ENCODE measurements at places on chromosomes 7 and 10.

GRCh38 chr7:73717025-73717807 lies 2.3 kb downstream of the STX1A start:
- no peak for DNase-seq

DNA sequence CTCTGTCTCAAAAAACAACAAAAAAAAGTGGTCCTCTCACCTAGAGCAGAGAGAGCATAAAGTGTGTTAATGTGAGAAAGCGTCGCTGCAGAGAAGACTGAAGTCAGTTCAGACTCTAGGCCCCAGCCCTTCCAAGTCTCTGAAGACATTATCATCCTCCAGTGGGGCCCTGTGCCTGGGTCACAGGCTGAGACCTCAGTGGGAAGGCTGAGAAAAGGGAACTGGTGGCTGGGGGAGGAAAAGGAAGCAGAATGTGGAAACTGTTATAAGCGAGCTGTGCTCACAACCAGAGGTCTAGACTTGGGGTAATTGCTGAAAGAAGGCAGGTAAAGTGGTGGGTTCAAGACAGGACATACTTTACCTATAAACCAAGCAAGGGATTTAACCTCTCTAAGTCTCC lies 4.9 kb upstream of the RRP12 start:
- no peak for DNase-seq

- DNase-seq = no peak
These were observed 29.8 kb downstream of the ADAP1 start for GRCh38 chr7:924541-925231.

- no peak for DNase-seq
These were observed 115.1 kb upstream of the SLC13A1 start for GRCh38 chr7:123314886-123315285.

GRCh38 chr7:127802845-127803244 lies 150.9 kb downstream of the SND1 start:
- no peak for DNase-seq

DNA sequence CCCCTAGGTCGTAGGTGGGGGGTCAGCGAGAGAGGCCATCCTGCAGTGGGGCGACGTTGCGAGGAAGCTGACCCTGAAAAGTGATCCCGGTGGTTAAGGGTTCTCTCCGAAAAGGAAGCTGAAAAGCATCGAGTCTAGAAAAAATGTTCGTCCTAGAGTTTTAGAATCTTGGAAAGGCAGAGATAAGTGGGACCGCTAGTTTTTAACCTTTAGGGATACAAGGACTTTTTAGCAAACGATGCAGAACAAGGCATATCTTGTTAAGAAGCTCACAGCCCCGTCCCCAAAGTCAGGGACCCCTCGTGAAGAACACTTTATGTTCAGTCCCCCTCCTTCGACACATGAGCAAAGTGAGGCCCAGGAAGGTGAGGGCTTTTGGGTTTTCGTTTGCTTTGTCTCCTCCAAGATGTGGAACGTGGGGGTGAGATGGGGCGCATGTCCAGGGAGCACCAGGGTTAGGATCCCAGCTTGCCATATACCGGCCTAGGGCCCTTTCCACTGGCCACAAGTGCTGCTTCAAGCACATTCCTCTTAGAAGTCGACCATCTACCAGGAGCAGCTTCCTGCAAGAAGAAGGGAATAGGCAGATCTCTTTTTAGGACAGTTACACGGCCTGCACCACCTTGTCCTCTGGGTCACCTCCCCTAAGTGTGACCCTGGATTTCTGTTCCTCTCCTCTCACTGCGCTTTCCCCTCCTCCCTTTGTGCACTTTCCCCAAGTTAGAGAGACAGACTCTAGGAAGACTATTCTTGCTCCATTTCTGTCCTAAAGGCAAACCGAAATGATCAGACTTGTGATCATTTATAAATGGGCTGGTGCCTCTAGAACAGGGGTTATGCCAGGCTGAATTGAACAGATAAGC lies 969 bp downstream of the SLC35G1 start:
- DNase-seq = no peak

GRCh38 chr10:16887565-16887964 lies 70.3 kb upstream of the RSU1 start:
- DNase-seq = no peak

DNA sequence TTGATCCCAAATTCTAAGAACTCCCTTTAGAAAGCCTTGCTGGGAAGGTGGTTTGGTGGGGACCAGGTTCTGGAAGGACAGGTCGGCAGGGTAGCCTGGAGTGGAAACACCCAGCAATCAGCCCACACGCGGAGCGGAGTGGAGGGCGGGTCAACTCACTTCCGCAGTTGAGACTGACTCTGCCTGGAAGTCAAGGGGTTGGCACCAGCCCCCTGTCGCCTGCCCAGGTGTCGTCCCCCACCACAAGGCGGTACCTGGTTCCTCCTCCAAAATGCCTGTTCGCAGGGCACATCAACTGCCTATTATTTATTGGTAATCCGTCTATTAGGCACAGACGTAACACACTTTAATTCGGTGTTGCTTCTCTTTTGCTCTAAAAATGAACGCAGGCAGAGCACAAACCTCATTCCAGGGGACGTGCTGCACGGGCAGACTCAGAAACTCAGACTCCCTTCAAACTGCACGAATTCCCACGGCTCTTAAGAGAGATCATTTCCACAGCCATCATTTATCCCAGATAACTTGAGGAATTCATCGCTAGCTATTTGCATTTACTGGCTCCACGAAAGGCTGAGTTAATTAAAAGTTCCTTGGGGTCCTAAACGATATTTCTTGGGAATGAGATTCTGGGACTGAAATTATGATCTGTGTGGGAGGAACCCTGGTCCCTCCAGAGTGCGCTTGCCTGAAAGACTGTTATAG lies 248.2 kb upstream of the PPP2R2D start:
- DNase-seq = no peak

DNA sequence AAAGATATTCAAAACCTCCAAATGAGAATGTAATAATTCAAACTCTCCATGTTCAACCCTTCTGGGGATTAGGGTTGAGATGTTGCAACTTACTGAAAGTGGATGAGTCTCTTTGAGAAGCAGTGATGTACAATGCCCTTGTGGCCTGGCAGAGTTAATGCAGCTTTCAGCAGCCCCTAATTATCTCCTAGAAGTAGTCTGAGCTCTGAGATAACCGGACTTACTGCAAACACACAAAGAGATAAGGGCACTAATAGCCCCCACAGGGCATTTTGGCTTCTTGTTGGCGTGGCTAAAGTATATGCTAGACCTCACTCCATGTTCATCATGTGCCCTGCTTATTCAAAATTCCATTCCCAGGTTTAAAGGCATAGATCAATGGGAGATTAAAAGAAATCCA lies 404.7 kb downstream of the NEBL start:
- DNase-seq = no peak

GRCh38 chr7:35038354-35038753 lies 1.1 kb upstream of the DPY19L1 start:
- DNase-seq = no peak

- DNase-seq = no peak
These were observed 11.5 kb downstream of the CLRN3 start for GRCh38 chr10:127881262-127881661.

DNA sequence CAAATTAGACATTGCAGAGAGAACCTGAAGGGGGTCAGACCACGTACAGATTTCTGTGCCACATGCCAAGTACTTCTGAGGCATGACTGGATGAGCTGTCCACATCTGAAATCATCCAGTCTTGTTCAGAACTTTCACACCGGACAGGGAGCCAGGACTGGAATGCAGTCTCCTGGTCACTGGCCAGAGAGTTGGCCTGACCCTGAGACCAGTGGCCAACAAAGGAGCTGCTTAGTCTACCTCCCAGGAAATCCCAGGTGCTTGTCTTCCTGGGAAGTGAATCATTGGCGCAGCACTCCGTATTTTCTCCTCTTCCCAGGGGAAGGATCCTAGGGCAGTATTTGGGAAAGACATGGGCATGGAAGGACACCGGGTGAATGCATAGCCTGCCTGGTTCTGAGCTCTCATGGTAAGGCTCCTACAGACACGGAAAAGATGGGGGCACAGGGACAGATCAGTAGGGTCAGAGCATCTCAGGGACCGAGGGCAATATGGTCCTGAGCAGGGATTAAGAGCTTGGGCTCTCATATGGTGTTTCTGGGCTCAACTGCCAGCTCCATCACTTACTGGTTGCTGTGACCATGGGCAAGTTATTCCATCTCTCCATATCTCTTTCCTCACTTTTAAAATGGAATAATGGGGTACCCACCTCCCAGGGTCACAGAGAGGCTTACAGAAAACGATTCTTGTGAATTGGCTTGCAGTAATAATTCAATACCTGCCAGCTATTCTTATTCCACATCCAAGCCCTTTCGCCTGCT lies 1.3 kb upstream of the SCD start:
- DNase-seq = no peak

DNA sequence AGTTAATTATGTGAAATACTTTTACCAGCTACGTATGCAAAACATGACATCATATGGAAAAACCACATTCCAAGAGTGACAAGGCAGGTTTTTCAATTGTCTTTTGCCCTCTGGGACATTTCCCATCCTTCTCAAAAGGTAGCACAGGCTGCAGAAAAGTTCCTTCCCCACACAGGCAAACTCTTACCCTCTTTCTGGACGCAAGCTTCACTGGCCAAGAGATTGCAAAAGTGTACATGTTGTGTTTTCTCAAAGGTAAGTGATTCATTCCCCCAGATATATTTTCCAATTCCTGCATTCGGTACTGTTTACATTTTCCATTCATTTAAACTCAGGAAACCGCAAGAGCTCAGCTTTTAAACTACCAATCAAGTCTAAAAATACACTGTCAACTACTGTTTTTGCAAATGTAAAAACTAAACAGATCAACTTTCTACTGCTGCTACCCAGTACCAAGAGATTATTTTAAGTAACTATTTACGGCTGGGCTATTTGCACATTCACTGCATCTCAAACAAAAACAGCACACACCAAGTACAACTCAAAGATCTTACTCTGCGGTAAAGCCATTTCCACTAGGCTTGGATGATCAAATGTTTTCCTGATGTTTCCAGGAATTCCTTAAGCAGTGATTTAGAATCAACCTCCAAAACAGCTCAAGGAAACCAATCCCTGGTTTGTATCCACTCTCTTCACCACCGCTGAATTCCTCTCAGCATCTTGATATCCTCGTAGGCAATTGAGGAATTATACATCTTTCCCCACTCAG lies 233.6 kb upstream of the CCDC6 start:
- DNase-seq = no peak

GRCh38 chr7:157830331-157830730 lies 493.5 kb downstream of the DNAJB6 start:
- DNase-seq = no peak

DNA sequence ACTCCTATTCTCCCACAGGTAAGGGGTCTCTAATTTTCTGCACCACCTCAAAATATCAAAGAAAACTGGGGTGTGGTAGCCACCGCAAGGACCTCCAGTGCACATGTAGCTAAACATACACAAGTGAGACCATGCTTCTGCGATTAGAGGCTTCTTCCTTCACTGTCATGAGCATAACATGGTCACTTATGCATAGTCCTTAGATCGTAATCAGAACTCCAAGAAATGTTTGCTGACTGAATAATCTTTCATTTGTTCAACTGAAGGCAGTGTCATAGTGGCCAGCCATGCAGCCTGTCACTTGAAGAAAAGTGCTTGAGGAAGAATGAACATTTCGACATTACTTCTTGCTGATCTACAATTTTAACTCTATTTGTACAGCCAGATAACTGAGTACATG lies 14.6 kb downstream of the TWIST1 start:
- DNase-seq = no peak

DNA sequence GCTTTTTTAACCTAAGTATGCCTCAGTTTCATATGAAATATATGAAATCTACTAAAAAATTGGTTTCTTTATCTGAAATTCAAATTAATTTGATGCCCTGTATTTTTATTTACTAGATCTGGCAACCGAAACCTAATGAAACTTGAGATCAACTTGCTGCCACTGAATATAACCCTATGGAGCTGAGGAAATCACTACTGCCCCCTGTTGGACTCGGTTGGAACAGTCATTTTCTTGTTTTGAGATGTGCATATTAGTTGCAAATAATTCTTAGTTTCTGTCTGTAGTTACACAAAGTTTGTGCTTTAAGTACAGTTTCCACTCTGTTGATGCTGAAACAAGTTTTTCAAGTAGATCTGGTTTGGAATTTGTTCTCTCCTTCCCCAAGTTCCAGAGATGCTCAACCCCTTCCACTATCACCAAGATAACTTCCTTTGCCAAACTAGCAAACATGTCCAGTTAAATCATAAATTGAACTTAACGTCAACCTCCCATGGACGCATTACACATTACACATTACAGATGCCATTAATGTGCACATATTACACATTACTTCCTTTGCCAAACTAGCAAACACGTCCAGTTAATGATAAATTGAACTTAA lies 22.2 kb upstream of the EXOC4 start:
- DNase-seq = peak; percentile 38

DNA sequence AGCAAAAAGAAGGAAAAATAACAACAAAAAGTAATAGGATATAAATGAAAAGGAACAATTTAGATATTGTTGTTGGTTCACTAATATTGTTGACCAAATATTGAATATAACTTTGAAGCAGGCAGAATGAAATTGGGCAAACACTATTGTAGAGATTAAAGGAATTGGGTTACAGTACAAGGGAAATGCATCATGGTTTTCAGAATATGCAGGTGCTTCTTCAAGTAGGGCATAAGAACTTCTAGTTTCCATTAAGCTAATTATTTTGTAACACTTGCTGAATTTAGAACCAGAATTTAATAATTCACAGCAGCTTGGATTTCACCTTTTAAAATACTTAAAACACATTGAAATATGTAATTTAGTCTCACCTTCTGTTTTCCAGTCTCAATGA lies 36.5 kb downstream of the RPA3 start:
- DNase-seq = no peak

DNA sequence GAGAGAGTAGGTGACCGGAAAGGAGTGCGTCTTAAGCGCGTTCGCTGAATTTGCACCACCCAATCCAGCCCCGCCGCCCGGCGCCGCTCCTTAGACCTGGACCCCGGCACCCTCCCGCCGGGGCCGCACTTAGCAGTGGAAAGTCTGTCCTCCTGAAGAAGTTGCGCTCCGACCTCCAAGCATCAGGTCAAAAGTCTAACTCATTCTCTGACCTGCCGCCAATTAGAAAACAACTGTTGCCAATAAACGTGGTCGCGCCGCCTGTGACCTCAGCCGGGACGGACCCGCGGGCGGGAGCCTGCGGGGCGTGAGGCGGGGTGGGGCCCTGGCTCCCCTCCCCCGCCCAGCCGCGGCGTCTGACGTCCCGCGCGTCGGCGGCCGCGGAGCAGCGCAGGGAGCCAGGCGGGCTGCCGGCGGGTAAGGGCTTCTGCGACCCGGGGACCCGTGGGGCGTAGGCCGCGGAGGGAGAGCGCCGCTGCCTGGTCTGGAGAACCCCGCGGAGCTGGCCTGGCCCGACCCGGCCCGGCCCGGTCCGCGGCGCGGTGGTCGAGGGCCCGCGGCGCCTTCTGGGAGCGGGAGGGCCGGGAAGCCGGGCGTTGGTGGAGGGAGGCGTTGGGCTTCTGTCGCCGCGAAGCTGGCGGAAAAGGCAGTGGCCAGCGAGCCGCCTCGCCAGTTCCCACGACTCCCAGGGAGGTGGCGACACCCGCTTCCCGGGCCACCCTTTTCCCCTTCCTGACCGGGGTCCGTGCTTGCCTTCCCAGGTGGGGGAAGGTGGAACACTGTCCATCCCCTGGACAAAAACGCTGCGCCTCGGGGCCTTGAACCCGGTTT lies at the start of gene BCAP29:
Gene BCAP29 (plus strand): TSS at position 362 of the 831 bp plus-strand sequence. CDS start 527 bp downstream, outside the sequence.
- peak; percentile 44 for DNase-seq

Data from lower leg skin (tissue), 4 donors.